ENCODE measurements at places on chromosomes 16 and 17.

- no peak for DNase-seq
These were observed 970.5 kb upstream of the EEF2KMT start for GRCh38 chr16:6068063-6068462.

- no peak for DNase-seq
These were observed 72.5 kb downstream of the CMIP start for GRCh38 chr16:81517150-81517499.

DNA sequence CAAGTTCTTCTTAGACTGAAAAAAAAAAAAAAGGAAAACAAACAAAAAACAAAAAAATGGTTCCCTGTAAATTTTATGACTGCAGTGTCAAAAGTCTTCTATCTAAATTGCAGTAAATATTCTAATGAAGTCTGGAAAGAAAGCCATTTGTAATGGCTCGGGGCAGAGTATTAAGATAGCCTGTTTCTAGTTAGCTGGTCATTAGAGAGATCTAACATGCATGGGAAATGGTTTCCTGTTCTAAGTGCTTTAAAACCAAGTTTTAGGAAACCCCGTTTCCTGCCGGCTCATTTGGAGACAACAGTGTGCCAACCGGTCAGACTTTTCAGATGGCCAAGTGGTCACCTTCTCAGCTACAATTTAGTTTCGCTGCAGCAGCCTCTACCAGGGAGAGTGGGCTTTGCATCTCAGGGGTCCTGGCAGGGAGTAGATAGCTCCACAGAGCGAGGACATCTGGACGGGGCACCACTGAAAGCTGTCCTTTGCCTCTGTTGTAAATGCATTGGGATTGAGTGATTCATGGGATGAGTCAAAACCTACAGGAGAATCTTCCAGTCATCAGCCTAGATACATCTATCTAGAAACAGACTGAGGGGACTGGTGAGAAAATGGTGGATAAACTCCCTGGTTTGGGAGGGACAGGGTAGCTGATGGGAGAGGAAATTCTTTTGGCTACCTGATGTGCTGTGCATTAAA is 473.2 kb upstream of the SALL1 start:
- DNase-seq = no peak

DNA sequence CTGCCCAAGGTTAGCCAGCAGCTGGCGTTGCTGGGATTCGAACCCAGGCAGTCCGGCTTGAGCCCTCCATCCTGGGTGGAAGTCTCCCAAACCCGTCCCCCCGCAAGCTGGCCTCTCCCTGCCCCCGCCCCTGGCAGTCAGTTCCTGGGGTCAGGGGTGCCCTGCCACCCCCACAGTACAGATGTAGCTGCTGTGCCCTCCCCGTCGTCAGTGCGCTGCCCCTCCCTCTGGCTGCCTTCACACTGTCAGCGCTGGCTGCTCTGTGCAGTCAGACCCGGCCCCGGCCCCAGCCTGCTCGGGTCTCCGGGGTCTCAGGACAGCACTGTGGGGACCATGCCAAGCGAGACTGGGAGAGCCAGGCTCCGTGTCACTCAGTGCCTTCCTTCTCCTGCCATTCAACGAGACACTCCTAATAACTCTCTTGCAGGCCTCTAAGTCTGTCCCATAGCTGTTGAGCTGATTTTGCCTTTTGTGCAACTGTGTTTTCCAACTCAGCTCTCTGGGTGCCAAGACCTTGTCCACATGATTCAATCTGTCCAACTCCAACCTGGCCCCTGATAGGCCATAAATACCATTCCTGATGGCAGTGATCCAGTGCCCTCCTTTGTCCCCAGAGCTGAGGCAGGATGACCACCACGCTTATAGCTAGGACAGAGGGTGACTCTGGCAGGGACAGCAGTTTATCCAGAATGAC is 55.5 kb upstream of the IL34 start:
- no peak for DNase-seq

GRCh38 chr17:5714993-5715392 is 130.7 kb upstream of the NLRP1 start:
- no peak for DNase-seq

DNA sequence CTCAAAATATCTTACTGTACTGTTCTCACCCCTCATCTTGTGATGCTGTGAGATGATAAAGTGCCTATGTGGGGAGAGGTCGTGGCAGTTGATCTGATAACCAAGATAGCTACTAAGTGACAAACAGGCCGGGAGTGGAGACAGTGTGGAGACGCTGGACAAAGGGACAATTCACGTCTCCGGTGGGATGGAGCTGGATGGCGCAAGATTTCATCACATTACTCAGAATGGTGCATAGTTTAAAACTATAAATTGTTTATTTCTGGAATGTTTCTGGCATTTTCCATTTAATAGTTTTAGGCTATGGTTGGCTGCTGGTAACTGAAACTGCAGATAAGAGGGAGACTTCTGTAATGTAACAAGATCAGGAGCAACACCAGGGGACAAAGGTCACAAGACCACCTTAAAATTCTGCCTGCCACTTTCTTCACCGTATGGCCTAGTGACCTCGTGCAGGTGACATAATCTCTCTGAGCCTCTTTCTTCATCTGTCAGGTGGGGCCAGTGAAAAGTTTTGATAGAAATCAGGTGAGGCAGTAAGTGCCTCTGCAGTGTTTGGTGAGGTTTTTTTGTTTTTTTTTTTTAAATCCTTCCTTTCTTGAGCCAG is 54.4 kb upstream of the LGALS9 start:
- no peak for DNase-seq

Data from SW 1271 (cell line).